Inflammatory macrophage treated with lipopolysaccharide for 1 hour (primary cell): ENCODE measurements at places on chromosomes 2 and 18.
A peak's percentile ranks its signal among the peaks of the same experiment; 100 is the strongest.

DNA sequence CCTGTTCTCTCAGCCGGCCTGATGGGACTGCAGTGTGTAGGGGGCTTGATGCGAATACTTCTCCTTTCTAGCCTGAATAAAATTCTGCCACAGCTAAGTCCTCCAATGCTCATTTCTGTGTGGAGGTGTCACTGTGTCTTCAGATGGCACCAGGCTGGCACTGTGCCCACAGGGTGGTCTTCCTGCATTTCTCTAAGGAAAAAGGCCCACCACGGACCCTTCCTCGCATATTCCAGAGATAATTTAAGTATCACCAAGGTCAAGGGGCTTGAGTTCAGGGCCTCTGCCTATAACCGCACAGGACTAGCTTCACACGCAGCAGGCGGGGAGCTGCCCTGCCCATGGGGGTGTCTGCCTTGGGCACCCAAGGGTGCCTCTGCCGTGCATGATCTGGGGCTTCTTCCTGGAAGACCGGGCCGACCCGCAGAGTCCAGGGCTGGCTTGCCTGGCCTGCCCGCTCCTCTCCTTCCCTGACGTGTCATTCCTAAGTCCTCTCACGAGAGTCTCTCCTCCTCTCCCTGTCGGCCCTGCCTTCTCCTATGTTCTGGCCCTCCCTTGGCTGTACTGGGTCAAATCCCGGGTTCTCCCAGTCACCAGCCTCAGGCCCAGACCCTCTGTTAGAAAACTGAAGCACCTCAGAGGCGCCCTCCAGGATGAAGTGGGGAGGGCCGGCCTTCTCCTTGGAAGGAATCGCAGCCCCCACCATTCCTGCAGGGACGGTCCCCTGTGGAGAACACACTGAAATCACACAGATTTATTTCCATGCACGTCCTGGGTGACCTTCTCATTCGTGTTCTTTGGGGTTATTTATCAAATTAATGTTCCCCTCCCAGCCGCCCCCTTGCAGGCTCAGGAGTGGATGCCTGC lies 48.9 kb upstream of the PXDN start:
- no peak for DNase-seq

DNA sequence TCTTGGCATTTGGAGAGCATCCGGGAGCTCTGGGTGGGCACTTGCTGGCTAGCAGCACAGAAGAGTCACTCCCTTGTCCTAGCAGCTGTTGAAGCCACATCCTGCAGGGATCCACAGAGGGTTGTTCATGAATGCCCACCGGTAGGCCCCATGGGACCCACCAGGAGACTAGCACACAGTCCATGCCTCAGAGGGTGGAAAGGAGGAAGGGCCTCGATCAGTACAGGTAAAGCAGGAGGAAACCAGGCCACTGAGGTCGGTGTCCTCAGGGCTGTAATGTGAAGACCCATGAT lies 205.8 kb downstream of the SEPTIN10 start:
- DNase-seq, result no peak

DNA sequence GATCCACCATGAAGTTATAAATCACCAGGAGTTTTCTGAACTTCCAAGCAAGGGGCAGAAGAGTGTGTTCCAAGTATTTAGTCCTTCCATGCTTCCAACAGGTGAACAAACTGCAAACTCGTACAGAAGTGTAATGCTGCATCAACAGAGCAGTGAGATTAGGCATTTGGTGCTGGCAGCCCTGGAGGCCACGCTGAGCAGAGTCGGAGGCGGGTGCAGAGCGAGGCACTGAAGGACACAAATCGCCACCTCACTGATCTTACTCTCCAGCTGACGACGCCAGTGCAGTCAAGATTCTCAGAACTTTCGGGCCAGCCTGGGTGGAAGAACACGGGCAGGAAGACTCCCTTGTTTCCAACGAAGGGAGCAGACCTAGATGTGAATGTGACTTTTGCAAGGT lies 39.2 kb downstream of the SERPINE2 start:
- no peak for DNase-seq

DNA sequence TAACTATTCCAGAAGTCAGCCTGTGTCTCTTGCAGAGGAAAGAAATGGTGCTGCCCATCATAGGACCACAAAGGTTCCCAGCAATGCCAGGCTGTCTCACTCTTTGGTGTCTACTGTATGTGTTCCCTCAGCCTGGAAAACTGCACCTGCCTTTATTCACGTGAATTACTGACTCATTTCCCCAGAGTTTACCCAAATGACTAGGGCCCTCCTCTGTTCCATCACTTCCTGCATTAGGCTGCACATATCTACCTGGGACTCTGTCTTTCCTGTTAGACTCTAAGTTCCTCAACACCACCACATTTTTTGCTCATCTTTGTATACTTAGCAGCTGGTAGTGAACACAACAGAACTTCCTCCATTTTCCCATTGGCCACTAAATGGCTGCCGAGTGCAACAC lies 188.3 kb downstream of the FHOD3 start:
- DNase-seq, result no peak

- no peak for DNase-seq
Measured at GRCh38 chr2:184078496-184078895, 519.8 kb upstream of the ZNF804A start.

DNA sequence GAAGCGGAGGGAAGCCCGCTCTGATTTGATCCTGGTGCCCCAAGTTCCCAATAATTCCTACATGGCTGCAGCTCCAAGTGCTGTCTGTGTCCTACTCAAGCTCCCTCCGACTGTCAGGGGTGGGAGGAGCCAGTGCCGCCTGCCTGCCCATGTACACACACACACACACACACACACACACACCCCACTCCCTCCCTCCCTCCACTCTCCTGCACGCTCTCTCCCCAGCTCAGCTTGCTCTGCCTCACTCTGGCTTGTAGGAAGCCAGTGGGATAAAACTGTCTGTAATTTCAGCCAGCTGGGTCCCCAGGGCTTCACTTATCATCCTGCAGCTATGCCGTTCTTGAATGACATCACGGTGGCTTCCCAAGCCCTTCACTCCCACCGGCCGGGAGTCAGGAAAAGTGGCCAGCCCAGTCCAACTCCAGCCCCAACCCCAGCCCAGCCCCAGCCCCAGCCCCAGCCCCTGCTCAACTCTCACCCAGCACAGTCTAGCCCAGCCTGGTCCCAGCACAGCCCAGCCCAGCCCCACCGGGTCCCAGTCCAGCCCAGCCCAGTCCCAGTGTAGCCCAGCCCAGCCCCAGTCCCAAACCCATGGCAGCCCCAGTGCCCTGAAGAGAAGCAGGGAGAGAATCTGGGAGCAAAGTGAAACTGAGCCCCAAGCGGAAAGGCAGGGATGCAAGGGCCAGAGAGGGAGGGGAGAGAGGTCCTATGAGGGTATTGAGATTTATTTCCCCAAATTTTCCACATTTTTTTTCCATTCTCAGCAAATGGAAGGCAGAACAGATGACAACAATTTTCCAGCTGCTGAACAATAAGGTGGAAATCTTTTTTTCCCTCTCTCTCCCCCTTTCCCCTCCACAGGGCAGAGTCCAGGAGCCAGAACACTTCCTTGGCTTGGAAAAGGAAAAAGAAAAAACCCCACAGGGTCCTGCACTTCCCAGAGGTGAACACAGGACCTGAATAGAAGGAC lies 144.0 kb downstream of the TNS1 start:
- DNase-seq, result no peak

DNA sequence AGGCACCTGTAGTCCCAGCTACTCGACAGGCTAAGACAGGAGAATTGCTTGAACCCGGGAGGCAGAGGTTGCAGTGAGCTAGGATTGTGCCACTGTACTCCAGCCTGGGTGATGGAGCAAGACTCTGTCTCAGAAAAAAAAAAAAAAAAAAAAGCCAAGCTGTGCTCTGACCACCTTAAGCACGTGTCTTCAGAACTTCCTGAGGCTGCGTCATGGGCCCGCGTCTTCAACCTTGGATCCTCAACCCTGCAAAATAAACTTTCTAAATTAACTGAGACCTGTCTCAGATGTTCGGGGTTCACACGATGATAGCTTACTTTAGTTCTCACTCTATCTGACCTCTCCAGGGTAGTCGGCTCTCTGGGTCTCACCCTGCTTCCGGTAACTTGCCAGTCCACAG lies 65.8 kb upstream of the CABLES1 start:
- DNase-seq, result no peak

DNA sequence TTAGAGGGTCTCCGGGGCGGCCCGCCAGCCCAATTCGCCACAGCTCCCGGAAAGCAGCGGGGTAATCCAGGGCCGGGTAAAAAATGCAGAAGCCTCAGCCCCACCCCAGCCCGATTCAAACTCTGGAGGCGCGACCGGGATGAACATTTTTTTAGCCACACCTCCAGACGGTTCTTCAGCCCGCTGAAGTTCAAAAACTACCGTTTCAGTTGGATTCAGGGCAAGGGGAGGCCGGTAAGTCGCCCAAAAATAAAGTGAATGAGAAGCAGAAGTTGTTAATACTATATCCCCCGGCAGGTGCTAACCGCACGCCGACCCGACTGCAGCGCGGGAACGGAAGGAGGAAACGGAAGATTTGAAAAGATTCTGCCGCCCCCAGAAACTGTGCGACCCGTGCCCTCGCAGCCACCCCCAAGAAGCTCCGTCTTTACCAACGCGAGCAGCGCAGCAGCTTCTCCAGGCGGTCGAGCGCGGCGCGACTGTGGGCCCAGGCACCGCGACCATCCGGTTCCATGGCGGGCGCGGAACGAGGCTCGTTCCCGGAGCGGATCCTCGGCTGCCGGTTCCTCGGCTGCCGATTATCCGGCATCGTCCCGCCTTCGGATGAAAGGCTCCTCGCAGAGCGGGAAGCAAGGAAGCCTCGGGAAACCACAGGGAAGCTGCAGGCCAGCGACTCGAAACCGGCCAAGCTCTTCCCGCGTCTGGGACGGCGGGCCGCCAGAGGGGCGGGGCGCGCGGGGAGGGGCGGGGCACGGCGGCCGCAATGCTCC lies at the start of gene BARD1:
TSS of gene BARD1 (minus strand) at position 703 of the 770 bp plus-strand sequence. CDS start at position 589, 114 bp downstream.
- DNase-seq, result peak; percentile 74

DNA sequence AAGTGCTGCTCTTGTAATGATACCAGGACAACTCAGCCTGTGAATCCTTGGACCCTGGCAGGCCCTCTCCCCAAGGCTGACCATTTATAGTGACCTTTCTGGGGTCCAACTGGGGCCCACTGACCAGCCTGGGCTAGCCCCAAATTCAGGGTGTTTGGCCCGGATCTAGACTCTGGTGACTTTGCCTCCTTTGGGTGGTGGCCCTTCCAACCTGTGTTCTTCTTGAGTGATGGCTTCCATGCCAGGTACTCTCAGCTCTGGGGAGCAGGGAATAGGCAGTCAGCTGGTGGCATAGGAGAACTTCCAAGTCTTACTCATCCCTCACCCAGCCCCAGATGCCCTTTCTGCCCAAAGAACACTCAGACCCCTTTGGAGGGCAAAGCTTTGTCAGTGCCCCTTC lies 10.3 kb downstream of the MYO7B start:
- DNase-seq, result no peak

DNA sequence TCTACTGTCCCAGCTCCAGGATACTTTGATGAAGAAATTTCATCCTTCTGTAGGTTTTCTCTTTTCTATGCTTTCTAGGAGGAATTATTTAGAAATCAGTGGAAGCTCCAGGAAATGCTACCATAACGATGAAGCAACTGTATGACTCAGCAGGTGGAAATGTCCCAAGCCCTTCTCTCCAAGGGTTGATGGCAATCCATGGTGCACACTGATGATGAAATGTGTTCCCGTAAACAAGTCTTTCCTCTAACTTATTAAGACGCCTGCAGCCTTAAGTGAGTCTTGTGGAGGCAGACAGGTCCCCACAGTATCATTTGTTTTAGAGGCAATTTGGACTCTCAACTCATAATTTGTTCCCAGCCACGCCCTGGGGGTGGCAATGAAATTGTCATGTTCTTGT lies 777.6 kb upstream of the SOX11 start:
- DNase-seq, result no peak

GRCh38 chr2:129490641-129491040 lies 488.8 kb upstream of the RAB6C start:
- no peak for DNase-seq

DNA sequence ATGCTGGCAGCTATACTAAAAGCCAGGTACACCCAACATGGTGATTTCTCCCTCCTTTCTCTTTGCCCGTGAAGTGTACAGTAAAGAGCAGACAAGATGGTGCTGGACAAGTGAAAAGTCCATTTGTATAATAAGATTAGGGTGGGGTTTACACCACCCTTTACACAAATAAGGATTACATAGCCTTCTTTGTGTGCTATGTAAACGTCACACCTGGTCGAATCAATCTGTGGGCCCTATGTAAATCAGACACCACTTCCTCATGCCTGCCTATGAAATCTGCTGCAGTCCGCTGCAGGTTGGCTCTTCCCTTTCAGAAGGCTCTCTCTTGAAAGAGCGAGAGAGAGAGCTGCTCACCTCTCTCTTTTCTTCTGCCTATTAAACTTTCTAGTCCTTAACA lies 1054.3 kb upstream of the SLC39A10 start:
- DNase-seq, result no peak
